ENCODE measurements at places on chromosomes 3 and 15.

GRCh38 chr15:44769521-44769920, 33.2 kb downstream of the TRIM69 start:
- no peak for DNase-seq

DNA sequence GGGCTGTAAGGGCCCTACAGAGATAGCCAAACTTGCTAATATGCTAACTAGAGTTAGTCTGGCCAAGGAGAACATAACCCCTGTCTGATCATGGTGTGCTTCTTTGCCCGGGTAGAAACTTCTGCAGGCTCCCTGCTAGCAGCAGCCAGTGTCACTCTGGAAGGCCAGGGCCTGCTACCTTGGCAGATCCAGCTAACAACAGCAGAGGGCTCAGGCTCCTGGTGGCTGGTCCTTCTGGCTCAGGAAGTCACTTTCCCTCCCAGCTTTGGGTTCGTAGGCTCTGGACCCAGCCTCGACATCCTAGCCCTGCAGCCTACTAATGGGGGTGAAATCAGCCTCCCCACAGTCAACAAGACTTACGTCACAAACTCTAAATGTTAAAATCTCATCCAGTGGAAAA, 373.7 kb upstream of the RGMA start:
- DNase-seq: no peak

DNA sequence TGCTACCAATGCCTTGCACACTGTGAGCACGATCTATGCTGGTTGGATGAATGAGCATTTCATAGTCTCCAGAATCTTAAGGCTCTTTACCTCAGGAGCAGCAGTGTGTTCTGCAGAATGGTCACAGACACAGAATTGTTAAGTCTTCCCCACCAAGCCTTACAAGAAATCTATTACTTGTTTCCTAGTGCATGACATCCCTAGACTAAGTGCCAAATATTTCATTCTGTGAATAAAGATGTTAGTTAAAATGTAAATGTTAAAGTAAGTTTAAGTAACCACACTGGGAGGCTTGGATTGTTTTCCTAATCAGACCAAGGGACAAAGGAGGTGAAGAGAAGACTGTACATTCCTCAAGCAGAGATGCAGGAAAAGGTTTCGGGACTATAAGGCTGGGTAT, 4.1 kb upstream of the TNFSF10 start:
- DNase-seq: no peak

GRCh38 chr3:61935814-61936213, 374.4 kb downstream of the PTPRG start:
- no peak for DNase-seq

DNA sequence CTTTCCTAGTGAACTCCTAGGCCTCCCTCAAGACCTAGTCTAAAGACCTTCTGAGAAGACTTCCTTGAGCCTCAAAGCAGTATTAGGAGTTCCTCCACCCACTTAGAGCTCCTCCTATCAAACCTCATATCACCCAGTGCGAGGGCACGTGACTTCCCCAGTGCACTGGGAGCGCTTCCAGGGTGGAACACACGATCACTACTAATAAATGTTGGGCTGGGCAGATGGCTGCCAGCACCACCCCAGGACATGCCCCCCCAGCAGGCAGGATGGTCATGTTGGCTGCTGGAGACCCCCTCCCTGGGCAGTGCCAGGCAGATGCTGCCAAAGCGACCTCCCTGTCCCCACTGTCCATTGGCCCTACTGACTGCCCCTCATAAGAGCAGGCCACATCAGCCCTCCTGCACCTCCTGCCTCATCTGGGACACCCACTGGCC, 8.5 kb upstream of the PLXND1 start:
- DNase-seq: no peak

DNA sequence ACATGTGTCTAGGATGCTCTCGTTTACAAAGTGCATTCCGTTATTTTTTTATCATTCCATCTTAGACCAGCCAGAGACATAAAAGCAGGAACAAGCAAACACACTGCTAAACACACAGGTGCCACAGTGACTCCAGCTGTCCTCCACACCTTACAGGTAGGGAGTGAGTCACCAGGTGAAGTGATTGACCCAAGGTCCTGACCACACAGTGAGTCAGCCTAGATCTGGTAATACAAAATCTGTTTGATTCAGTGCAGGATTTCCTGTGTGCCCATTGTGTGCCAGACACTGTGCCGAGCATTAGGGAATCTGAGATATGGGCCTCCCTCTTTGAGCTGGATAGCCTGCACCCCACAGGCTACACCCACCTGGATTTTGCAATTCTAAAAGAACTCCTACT, 16.7 kb upstream of the BFSP2 start:
- no peak for DNase-seq

DNA sequence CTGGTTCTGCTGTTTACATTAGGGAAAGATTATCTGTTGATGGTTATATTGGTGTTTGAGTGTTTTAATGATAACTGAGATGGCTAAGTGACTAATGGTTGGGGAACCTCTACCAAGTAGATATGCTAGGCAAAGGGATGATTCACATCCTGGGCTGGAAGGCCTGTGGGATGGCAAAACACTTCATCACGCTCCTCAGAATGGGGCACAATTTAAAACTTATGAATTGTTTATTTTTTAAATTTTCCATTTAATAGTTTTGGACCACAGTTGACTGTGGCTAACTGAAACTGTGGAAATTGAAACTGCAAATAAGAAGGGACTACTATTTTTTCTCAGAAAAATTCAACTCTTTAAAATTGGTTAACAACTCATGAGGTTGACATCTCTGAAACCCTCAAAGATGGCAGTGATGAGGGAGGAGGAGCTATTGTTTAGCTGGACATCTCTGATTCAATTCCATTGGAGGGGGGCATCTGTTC, 100.5 kb upstream of the ZBED2 start:
- no peak for DNase-seq

DNA sequence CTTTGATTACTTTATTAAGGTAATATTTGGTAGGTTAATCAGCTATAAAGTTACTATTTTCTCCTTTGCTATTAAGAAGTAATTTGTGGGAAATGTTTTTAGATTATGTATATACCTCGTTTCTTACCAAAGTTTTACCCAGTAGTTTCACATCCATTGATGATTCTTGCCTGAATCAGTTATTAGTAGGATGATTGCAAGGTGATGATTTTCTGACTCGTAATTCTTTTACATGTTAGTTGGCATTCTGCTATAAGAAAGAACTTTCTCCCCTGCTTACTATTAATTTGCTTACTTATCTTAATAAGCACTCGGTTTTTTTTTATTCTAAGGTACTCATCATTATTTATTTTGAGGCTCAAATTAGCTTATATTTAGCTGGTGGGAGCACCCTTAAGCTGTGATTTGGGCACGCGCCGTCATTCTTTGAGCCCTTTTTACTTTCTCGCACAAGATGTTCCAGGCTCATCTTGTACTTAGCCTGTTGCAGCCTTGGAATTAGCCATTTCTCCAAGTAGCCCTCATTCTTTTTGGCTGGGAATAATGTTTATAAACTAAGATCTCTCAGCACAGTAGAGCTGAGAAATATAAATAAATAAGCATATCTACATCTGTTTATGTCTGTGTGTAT, 15.3 kb downstream of the USP3 start:
- DNase-seq: no peak

DNA sequence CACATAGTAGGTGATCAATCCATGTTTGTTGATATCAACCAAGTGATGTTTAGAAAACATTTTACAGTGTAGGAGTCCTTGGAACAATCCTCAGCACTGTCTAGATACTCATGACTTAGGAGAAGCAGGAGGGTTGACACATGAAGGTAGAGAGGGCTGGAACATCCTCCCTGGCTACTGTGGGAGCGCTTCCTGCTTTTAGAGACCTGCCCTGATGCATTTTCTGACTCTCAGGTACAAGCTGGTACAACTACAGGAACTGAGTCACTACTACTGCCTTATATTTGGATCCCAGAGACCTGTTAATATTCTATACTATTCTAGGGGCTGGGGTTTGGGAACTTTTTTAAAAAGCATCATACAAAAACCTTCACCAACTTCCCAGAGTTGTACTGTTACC, 20.1 kb downstream of the GPR156 start:
- no peak for DNase-seq

DNA sequence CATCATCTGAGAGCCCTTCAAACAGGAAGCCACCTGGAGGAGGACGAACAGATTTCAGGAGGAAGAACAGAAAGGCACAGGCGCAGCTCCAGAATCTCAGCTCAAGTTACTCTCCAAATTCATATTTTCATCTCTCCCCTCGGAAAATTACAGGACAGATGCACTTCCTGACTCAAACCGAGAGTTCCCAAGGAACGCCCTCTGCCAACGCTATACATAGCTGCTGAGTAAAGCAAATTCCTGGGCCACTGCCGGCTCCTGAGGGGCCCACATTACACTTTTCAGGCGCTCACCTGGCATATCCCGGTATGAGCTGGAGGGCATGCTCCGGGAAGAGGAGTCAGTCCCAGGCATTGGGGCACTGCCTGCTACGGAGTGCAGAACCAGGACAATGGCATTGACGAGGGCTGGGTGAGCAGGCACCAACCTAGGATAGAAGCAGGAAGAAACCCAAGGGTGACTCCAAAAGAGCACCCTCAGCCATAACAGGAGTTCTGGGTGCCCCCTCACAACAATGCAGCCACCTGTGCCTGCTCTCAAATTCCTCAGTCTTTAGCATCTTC, 11.2 kb downstream of the UBL7 start:
- DNase-seq: no peak

Data from umbilical cord (tissue), 2 donors.